ENCODE measurements at places on chromosomes 1 and 21.

- no peak for DNase-seq
Measured at GRCh38 chr21:25396135-25396711, 211.1 kb downstream of the MRPL39 start.

DNA sequence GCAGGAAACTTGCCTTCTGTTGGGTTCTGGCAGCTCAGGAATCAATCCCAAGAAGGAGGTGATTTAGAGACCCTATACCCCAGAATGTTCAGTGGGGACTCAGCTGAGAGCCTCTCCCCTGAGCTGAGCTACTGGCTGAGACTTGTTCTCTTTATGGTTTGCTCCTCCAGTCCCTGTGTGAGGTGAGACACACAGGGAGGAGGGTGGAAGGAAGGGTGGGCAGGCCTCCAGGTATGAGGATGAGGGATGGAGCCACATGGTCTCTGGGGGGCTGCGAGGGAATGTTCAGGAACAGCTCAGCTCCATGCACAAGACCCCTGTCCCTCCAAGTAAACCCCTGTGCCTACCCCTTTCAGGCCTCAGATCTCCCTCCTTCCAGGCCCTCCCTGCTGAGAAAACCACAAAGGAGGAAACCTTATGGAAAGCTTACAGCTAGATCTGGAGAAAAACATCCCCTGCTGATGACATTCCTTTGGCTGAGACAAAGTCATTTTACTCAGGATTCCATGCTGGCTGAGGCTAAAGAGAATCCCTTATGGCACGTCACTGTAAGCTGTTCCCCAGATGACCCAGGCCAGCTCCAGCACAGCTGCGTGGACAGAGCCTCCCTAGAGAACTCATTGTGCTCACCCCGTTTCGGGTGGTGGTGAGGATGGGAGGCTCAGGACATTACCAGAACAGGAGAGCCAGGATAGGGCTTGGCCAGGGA, 91.5 kb upstream of the IPO9 start:
- no peak for DNase-seq

DNA sequence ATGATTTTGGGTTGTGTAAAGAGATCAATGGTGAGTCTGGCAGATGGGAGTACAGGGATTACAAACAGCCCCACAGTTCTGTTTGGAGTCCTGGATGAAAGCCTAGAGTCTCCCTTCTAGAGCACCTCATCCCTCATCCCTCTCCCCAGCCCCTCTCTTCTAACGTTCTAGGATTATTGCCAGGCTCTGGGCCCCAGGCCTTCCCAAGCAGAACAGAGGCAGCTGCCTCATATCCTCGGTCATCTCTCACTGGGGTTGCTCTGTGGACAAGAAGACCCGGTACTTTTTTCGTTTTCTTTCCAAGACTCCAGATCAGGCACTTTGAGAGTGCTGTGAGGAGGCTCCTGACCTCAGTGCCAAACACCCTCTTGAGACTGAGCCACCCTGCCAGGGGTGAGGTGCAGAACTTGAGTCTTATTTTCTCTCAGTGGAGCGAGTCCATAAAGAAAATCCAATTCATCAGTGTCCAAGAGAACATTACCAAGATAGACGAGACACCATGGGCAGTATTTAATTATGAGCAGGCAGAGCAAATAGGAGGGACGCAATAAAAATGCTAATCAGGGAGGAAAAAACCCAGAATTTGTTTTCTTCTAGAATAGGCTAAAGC, 17.1 kb upstream of the KCND3 start:
- DNase-seq = no peak

DNA sequence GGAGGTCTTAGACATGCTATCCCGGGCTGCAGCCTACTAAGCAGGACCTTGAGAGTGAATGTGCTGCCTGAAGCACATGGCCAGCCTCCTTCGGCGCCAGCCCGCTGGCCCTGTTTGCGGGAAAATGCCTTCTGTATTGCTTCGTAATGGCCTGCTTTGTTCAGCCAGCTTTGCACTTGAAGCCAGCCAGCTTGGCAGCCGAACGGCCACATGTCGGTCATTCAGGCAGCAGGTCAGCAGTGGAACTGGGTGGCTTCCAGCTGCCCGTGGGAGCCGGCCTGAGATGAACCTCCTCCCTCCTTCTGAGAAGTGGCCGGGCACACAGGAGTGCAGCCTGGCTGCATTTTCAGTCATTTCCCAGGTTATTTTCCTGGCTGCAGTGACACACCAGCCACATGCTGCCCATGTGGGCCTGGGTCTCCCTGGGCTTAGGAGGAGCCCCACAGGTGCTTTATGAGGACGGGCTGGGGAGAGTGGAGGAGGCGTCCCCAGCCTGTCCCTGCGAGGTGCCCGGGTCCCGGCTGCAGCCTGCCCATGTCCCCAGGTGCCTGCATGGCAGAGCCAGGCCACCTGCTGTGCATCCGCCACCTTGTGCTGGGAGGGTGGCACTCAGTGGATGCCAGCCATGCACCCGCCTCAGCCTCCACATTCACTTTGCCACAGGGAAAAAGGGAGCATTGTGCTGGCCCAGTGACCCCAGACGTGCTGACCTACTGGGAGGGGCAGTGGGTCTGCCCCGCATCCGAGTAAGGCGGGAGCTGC, 103.5 kb downstream of the SIK1 start:
- DNase-seq = no peak

DNA sequence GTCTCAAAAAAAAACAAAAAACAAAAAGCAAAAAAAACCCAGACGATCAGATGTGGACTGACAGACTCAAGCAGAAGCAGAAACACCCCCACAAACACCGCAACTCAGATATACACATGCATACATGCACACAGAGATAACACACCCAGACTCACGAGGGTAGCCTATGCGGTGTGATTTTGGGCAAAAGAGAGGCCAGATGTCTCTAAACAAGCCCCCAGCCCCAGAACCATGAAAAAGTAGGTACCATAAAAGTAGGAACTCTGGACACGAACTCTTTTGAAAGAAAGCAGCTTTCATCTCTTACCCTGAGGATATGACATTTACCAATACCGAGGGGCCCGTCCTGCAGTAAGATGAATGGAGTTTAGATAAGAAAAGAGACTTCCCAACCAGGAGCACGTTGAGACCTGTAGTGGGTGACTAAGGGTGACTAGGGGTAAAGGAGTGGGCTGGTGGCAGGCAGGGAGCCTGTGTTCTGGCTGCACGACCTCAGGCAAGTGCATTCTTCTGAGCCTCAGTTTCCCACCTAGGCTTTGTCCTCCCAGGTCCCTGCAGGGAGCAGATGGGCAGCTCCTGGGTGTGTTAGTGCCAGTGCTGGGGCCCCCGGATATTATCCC, 1.5 kb upstream of the TINAGL1 start:
- DNase-seq = no peak

DNA sequence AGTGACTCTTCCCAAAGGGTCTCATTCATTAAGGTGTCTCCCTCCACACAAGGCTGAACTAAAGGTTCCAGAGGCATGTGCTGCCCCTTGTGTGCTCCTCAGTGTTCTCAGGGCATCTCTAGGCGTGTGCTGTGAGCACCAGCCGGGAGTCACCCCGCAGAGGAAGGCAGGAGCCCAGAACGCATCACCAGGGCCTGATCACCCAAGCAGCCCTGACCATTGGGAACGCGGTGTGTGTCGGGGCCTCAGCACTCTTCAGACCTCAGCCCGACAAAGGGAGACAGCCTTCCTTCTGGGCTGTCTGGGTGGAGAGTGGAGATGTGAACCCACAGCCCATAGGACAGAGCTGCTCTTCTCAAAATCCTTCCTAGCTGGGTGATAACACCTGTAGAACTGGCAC, 9.1 kb downstream of the SLC37A1 start:
- no peak for DNase-seq

DNA sequence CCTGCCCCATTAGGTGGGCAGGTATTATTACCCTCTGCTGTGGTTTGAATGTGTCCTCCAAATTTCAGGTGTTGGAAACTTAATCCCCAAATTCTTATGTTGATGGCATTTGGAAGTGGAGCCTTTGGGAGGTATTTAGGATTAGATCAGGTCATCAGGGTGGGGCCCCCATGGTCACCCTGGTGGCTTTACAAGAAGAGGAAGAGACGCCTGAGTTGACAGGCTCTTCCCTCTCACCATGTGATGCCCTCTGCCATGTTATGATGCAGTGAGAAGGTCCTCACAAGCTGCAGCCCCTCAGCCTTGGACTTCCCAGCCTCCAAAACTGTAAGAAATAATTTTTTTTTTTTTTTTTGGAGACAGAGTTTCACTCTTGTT, 8.8 kb upstream of the THEMIS2 start:
- no peak for DNase-seq

GRCh38 chr1:86906419-86906818, 7.5 kb downstream of the SELENOF start:
- no peak for DNase-seq

GRCh38 chr1:2789164-2789985, 12.1 kb downstream of the TTC34 start:
- no peak for DNase-seq
